Cardiac fibroblast (primary cell): ENCODE measurements at places on chromosomes 13 and 19.

- DNase-seq = no peak
These were observed 61.2 kb downstream of the MYH14 start for GRCh38 chr19:50264483-50265186.

DNA sequence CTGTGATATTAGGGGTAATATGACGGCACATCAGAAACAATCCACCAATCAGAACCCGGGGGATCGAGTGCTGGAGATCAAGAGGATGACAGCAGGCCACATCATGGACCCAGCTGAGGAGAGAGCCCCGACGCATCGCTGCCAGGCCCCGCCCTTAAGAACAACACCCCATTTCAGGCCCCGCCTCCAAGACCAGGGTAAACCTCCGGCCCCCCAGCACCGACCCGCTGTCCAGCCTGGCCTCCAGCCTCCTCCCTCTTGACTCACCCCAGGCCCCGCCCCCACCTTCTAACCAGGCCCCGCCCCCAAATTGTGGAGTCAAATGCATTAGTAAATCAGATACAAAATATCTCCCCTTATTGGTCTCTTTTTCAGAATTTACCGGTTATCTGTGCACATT is 4.7 kb upstream of the ZNF611 start:
- DNase-seq = no peak

DNA sequence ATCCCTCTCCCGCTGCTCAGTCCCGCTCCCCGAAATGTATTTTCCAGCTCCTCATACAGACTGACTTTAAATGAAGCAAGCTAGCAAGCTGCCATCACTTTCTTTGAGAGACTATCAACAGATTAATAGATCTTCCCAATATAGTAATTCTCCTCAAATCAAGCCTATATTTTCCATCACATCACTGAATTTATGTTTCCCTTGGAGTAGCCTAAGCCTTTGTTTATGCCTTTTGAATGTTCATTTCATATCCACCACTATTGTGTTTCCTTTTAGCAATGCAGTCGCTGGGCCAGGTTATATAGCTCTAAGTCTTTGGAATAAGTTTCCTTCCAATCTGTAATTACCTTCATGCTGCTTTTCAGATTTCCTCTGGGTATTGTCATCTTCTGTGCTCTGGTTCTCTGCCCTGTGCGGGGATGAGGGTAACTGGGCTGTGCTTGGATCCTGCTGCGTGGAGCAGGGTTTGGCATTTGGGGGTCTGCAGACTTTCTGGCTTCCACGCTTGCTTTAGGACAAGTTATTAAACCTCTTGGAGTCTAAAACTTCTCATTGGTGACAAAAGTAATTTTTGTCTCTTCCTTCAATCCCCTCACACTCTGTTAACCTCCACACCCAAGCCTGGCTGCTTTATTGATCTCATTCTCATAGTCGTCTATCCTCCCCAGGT is 256.9 kb downstream of the DLEU7 start:
- no peak for DNase-seq

DNA sequence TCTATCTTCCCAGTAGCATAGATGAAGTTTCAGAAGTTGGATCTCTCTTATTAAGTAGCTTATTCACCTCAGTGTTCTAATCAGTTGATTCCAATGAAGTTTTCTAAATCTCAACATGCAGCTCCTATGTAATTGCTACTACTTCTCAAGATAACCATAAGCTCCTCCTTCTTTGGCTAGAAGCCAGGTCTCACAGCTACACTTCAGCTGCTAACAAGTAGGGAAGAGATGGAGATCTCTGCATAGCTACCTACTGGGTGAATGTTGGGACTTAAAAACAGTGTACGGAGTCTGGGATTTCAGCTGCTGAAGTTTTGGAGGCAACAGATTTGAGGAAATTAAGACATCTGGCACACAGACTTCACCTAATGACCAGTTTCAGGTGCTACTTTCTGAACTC is 661.0 kb downstream of the SLITRK1 start:
- DNase-seq = peak; percentile 42

DNA sequence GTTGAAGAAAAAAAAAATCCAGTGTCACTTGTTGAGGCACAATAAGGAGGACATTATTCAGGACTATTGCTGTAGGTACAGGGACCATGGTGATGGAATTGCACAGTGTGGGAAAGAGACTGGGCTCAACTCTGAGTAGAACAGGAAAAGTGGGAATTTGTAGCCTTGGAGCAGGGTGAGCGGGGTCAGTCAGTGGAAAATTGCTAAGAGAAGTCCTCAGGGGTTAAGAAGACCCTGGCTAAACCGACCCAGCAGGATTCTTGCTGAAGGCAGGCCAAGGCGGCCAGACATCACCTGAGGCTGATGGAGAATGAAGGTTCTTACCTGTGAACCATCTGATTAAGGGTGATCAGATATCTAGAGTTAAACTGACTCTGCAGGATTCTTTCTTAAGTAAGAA is 12.5 kb downstream of the LAIR2 start:
- no peak for DNase-seq

DNA sequence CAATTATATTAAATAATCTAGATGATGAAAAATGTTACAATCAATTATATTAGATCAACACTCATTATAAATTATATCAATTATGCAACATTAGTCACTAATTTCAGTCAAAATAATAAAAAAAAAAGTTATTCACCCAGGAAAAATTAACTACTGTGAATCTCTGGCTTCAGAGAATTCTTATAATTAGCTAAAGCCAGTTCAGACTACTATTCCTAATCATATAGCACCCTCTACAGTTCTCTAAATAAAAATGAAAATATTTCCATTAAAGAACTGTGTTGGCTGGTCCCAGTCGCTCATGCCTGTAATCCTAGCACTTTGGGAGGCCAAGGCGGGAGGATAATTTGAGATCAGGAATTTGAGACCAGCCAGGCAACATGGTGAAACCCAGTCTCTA is 33.0 kb downstream of the XPO4 start:
- peak; percentile 43 for DNase-seq

- no peak for DNase-seq
These were observed 68.5 kb downstream of the TSC22D1 start for GRCh38 chr13:44507639-44508038.

- DNase-seq = no peak
These were observed 3.0 kb upstream of the SHISA7 start for GRCh38 chr19:55446060-55446459.

DNA sequence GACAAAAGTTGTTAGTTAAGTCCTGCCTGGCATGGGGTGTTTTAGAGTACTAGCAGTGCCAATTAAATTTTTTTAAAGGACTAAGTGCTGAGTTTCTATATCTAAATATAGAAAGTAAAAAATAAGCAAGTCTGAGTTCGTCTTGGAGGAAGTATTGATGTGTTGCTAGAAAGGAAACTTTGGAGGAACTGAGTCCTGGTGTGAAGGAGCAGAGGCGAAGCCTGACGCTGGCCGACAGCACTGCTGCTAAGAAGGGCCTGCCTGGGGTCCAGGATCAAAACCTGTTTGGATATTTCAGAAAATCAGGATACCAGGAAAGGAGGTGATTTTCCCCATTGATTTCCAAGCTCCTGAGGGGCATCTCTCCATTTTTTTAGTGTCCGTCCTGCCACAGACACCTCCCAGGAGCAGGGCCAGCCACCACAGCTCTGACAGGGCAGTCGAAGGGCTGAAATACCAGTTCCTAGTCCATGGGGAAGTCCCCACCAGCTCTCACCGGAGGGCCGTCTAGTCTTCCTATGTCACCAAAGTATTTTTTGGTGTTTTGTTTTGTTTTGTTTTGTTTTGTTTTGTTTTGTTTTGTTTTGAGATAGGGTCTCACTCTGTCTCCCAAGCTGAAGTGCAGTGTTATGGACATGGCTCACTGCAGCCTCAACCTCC is 38.2 kb upstream of the NPAS1 start:
- no peak for DNase-seq

- DNase-seq = no peak
These were observed 77.3 kb upstream of the MCF2L start for GRCh38 chr13:112891477-112892401.

- DNase-seq = no peak
These were observed 10.0 kb upstream of the CACNG6 start for GRCh38 chr19:53981376-53981951.

- DNase-seq = no peak
These were observed 21.8 kb downstream of the MCF2L start for GRCh38 chr13:112990783-112991182.

DNA sequence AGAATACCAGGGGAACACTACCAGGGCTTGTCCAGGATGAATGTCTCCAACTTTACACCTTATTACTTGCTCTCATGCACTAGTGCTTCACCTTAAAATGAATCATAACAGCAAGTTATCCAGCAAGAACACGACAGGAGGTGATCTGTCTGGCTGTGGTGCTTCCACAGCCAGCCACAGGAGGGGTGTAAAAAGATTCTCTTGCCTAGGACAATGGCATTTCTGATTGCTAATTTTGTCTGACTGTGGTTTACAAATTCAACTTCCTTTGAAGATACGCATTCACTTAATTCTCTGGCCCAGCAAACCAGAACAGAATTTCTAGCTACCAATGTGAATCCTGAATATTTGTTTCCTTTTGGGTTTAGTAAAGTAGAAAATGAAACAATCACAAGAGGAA is 23.1 kb upstream of the COG3 start:
- DNase-seq = peak; percentile 25

DNA sequence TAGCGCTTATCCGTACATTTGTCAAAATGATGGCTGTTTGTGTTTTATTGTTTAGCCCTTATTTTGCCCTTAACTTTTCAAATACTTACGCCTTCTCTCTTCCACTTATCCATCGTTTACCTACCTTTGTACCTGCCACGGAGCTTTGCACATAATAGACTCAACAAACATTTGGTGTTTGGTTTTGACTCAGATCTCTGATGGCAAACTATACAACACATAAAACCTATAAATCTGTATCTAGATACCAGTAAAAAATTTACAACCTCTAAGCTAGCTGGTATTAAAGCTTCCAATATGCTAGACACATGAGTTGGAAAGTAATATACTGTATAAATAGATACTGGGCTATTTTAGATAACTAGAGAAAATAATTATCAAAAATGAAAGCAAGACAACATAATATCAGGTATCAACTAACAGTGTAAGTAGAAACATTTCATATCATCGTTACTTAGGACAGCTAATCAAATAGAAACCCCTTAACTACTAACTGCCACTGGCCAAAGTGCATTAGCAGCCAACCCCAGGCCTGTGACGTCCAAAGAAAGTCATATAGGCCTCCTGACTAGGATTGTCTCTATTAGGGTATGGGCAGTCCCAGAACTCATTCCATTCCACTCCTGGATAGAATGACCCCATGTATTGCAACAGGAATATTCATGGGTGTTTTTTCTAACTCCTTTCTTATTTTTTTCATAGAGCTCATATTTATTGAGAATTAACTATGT is 53.8 kb downstream of the KCTD12 start:
- no peak for DNase-seq

DNA sequence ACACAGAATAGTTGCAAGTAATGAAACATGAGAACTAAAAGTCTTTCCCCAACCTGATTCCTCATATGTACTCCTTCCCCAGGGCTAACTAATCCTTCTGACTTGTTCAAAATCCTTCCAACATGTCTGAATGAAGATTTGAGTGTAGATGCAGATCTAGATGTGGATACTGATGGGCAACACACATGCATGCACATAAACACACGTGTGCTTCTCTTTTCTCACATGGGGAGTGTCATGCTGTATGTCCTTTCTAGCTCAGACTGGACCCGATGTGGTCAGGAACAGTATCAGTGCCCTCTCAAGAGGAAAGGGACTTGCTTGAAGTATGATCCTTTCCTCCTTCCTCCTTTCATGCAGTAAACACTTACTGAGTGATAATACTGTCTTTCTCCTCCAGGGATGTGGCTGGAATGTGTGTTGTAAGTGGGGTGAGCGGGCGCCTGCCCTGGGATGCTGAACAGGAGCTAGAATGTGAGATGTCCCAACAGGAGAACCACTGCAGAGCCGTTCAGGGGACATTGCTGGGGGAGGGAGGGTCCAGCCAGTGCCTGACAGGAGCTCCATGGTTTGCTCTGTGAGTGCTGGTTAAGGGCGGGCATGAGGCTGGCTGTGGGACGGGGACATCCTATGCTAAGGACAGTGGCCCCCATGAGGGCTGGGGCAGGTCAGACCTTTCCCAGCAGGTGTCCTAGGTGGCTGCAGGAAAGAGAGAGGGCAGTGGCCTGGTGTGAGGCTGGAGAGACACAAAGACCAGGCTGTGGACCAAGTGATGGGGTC is 146.9 kb downstream of the TEX29 start:
- no peak for DNase-seq

GRCh38 chr13:76148374-76148773 is 512.2 kb downstream of the LMO7 start:
- no peak for DNase-seq

- DNase-seq = peak; percentile 84
These were observed 221.8 kb downstream of the OLFM4 start for GRCh38 chr13:53250272-53250875.

GRCh38 chr19:33460221-33460908 is 61.2 kb downstream of the PEPD start:
- no peak for DNase-seq

DNA sequence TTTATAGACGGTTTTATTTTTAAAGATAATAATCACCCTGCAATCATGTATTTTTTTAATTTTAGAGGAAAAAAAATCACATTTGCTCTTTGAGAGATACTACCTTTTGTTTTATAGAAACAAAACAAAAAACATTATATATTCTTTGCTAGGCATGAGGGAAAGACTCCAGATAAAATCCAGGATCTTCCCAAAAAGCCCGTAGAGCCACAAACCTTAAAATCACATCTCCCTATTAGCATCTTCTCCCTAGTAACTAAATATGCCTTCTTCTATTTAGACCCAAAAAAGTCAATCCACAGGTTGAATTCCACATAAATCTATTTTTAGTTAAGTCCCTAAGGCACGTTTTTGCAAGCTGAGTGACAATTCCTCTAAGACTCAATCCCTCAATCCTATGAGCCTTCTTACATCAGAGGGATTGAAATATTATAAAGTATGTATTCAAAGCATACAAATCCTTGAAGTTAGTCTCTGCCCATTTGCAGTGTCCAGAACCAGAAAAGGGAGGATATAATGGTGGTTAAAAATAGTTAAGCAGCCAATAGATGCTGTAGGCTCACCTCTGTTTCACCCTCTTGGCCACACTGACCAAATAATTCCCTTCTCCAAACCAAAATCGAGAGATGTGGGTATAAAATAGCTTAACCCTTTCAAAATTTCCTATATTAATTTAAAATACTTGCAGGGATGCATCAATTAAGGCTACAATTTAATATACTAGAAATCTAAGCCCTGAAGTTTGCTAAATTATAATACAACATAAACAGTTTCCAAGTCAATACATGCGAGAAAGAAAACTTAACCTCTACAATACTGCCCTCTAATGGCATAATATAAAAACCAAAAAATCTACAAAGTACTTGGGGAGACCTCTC is 64.0 kb downstream of the SERP2 start:
- DNase-seq = peak; percentile 73
